ENCODE measurements at places on chromosomes 5 and 9. TPM values are rescaled to one million over a fixed set of nuclear protein-coding genes. Genes with fewer than 3 reads are reported as not detected.

DNA sequence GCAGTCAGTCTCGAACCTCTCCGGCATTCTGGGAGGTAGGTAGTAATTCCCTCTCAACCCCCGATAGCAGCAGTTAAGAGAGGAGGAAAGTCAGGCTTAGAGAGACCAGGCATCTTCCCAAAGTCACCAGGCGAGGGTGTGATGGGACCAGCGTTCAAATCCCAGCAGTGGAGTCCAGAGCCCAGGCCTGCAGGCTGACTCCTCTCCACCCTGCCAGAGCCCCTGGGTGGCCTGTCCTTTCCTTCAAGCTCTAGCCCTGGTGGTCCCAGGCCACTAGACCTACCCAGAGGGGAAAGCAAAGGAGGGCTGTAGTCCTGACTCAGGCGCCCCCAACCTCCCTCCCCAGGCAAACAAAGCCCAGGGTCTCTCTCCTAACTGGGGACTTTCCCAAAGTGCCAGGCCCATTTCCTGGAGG lies 4.2 kb upstream of the NR5A1 start:
- H3K27me3 ChIP-seq: peaks cover 9% of the 10 kb centered on the region
- no peak for DNase-seq
- no peak overlapping the region for H3K4me3 ChIP-seq
- H3K36me3 ChIP-seq: no peaks in the 10 kb centered on the region
- peak overlapping the region; percentile 55 for H3K27ac ChIP-seq

Gene SARDH
- total RNA-seq: 13.9 TPM

Gene NMRK1
- total RNA-seq: 9.0 TPM

DNA sequence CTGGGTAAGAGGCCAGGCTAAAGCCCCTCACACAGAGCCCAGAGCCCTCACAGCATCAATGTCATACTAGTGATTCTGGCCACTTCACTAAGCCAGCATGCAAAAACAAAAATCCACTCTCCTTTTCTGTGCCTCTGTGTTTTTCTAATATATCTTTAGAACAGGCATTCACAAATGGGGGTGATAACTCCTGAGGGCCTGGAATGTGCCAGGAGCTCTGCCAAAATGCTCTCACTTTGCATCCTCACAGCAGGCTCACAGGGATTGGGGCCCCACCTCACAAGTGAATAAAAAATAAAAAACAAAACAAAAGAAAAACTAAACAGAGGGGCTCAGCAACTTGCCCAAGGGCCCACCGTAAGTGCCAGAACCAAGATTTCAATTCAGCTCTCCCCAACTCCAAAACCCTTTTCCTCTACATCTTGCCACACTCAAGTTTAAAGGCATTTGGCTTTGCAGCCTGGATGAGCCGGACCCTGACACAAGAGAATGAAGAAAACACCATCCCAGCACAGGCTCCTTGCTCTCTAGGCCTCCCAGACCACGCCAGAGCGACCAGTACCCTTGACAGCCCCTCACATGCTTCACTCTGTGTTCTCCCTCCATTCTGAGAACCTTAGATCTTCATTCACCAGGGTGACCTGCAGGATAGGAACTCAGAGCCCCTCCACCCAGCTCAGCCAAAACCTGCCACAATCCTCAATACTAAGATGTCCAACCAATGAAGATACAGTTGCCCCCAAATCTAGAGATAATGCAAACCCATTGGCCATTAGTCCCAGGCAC lies 51.3 kb downstream of the SAXO1 start:
- no peak for DNase-seq
- H3K27ac ChIP-seq: no peak overlapping the region
- H3K36me3 ChIP-seq: peaks cover 10% of the 10 kb centered on the region
- peaks cover 1% of the 10 kb centered on the region for H3K27me3 ChIP-seq
- no peak overlapping the region for H3K4me3 ChIP-seq
- H3K4me1 ChIP-seq: peaks cover 51% of the 10 kb centered on the region

DNA sequence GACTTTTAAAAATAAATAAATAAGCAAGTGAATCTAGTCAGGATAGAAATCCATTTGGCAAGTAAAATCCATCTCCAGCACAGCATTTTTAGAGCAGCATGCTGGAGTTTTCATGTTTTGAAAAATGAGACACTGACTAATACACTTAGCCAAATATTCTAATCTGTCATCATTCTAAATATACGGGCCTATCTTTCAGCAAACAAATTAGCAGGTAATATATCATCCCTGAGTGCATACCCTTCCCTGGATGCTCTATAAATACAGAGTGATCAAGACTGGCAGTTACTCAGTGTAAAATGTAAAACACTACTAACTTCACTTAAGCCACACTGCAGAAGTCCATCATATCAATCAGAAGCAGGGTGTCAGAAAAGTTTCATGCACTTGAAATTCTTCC lies 58.4 kb downstream of the MLLT3 start:
- no peak overlapping the region for H3K27ac ChIP-seq
- H3K27me3 ChIP-seq: no peaks in the 10 kb centered on the region
- DNase-seq: no peak
- no peak overlapping the region for H3K4me3 ChIP-seq

DNA sequence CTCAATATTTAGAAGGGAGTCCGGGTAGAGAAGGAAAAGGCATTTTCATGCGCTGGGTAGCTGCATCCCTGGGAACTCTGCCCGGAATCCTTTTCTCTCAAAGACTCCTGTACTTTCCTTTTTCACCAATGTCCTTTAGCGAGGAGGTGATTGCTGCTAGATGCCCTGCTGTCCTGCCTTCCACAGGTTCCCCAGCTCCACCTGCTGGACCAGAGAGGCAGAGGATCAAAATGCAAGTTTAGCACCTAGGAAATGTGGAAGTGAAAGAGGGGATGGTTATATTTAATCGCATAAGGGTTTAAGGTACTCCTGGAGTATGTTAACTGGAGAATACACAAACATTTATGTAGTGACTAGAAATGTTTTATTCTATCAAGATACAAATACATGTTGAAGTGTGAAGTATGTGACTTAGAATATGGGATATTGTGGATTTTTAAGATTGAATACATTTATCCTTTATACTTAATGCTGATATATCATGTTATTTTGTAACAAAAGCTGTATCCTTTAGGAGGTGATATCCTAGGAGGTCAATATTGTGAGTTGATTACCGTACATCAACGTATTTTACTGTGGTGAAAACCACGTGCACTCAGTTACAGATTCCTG lies 145.7 kb downstream of the ARHGAP26 start:
- H3K27ac ChIP-seq: no peak overlapping the region
- H3K4me1 ChIP-seq: peaks cover 11% of the 10 kb centered on the region
- H3K4me3 ChIP-seq: no peak overlapping the region
- no peaks in the 10 kb centered on the region for H3K27me3 ChIP-seq
- H3K36me3 ChIP-seq: peaks cover 12% of the 10 kb centered on the region

DNA sequence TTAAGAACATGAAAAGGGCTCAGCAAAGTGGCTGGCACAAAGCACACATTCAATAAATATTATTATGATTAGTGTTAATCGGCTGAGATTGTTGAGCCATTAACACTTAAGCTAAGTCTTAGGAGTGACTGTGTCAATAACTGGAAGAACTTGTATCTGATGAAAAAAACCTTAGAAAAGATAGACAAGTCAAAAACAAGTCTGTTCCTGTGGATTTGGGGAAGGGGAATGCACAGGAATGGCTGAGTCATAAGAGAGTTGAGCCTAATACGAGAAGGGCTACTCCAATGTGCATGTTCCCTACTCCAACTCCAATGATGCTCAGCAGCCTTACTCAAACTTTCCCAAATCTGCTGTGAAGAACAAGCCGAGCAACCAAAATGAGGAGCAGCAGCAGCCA lies 53.9 kb downstream of the MED27 start:
- no peak overlapping the region for H3K4me3 ChIP-seq
- H3K27ac ChIP-seq: peak overlapping the region; percentile 60
- no peak for DNase-seq
- H3K36me3 ChIP-seq: no peaks in the 10 kb centered on the region
- peaks cover 60% of the 10 kb centered on the region for H3K4me1 ChIP-seq

- no peak for DNase-seq
- peaks cover 9% of the 10 kb centered on the region for H3K27me3 ChIP-seq
- H3K4me3 ChIP-seq: no peak overlapping the region
- H3K4me1 ChIP-seq: peaks cover 6% of the 10 kb centered on the region
- no peaks in the 10 kb centered on the region for H3K36me3 ChIP-seq
These were observed 22.2 kb upstream of the ASS1 start for GRCh38 chr9:130422546-130422945.

GRCh38 chr5:129359450-129359849 lies 100.6 kb upstream of the ADAMTS19 start:
- H3K4me3 ChIP-seq: no peak overlapping the region
- H3K4me1 ChIP-seq: peaks cover 19% of the 10 kb centered on the region
- no peak for DNase-seq
- no peaks in the 10 kb centered on the region for H3K36me3 ChIP-seq

- no peaks in the 10 kb centered on the region for H3K4me1 ChIP-seq
- DNase-seq: no peak
These were observed 18.8 kb downstream of the DDX46 start for GRCh38 chr5:134777366-134777765.

DNA sequence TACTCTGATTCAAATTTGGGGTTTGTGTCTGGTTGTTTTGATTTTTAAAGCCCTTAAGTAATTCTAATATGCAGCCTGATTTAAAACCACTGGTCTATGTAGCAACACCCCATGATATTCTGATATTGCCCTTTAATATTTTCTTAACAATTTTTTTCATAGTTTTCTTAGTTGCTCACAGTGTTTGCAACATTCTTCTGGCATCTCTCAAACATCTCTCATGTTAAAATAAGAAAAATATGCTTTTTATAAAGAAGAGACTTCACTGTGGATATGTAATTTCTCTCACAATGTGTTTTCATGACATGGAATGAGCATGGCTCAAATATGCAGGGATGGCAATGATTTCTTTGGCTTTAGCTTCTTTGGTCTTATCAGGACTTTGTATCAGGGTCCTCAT lies 183.7 kb downstream of the TAF11L14 start:
- no peaks in the 10 kb centered on the region for H3K36me3 ChIP-seq
- H3K27me3 ChIP-seq: peaks cover 4% of the 10 kb centered on the region
- no peak overlapping the region for H3K27ac ChIP-seq
- no peak overlapping the region for H3K4me3 ChIP-seq
- no peaks in the 10 kb centered on the region for H3K4me1 ChIP-seq
- no peak for DNase-seq

GRCh38 chr9:123556464-123557435 lies 200.8 kb downstream of the CRB2 start:
- H3K4me1 ChIP-seq: peaks cover under 1% of the 10 kb centered on the region
- no peak overlapping the region for H3K4me3 ChIP-seq
- no peaks in the 10 kb centered on the region for H3K27me3 ChIP-seq
- no peak overlapping the region for H3K27ac ChIP-seq
- peaks cover 24% of the 10 kb centered on the region for H3K36me3 ChIP-seq

Gene ADRA1B
- 2.4 TPM for total RNA-seq

DNA sequence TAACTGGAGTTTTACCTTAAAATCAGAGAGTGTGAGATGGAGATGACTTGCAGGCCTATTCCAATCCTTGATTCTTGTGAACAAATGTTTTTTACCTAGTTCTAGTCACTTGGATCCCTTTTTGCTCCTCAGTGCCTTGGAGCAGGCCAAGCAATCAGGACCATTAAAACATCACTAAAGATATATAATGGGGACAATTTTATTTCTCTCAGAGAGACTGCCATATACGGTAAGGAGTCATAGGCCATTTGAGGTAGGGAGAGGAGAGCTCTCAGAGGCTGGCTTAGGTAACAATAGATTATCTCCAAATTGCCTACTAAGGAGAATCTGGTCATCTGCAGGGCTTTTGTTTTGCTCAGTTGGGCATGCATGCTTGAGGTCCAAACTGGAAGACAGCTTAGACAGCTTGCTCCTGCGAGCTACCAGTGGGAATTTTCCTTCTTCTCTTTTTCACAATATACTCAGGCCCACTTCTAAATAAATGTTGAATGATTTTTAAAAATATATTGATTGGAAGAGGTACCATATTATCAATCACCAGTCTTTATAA lies 44.0 kb downstream of the FREM1 start:
- H3K36me3 ChIP-seq: peaks cover 15% of the 10 kb centered on the region
- DNase-seq: no peak
- no peaks in the 10 kb centered on the region for H3K27me3 ChIP-seq
- H3K4me3 ChIP-seq: no peak overlapping the region
- peak overlapping the region; percentile 38 for H3K27ac ChIP-seq

- peaks cover 1% of the 10 kb centered on the region for H3K36me3 ChIP-seq
- peak overlapping the region; percentile 19 for H3K27ac ChIP-seq
- H3K4me3 ChIP-seq: no peak overlapping the region
- DNase-seq: no peak
- H3K4me1 ChIP-seq: peaks cover 71% of the 10 kb centered on the region
- no peaks in the 10 kb centered on the region for H3K27me3 ChIP-seq
These were observed 157.0 kb upstream of the RAI14 start for GRCh38 chr5:34499001-34499734.

Gene ANP32B
- 143 TPM for total RNA-seq

- H3K36me3 ChIP-seq: no peaks in the 10 kb centered on the region
- H3K4me1 ChIP-seq: peaks cover 1% of the 10 kb centered on the region
- DNase-seq: no peak
- no peak overlapping the region for H3K4me3 ChIP-seq
- H3K27ac ChIP-seq: no peak overlapping the region
These were observed 9.1 kb downstream of the IFNA5 start for GRCh38 chr9:21295992-21296391.

DNA sequence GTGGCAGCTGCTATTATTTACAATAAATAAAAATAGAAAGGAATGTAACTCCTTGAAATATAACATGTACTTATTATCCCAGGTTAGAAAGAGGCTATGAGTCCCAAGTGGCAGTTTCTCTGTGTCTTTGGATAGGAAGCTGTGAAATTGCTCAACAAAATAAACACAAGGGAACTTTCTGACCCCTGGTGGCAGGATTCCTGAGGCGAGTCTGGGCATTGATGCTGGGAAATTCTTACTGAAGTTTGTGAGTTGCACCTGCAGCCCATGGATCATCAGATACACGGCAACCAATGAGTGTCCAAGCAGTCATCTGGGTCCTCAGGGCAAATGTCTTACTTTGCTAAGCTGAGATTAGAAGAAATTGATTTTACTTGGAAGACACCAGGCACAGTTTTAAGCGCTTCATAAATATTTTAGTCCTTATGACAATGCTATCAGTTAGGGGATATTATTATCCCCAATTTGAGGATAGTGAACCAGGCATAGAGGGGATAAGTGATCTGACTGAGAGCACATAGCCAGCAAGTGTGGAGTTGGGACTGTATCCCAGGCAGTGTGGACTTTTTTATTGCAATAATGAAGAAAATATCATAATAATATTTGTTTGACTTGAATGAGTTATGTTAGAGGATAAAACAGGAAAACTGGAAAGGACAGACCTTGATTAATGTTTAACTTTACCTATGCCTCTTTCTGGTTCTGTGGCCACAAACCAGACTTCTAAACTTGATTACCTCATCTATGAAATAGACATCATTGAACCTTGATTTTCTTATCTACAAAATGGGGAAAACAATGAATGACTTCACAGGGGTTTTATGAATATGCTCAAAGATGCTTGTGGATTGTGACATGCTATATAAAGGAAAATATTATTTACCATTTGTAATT lies 265.5 kb upstream of the ADAMTSL1 start:
- no peaks in the 10 kb centered on the region for H3K27me3 ChIP-seq
- no peak for DNase-seq
- H3K4me1 ChIP-seq: peaks cover 11% of the 10 kb centered on the region
